Left renal pelvis (tissue), 4 donors: ENCODE measurements at places on chromosomes 2 and 18. TPM values are rescaled to one million over a fixed set of nuclear protein-coding genes. Genes with fewer than 3 reads are reported as not detected.

TDRD15 gene
- 0.04 TPM for polyA plus RNA-seq

DNA sequence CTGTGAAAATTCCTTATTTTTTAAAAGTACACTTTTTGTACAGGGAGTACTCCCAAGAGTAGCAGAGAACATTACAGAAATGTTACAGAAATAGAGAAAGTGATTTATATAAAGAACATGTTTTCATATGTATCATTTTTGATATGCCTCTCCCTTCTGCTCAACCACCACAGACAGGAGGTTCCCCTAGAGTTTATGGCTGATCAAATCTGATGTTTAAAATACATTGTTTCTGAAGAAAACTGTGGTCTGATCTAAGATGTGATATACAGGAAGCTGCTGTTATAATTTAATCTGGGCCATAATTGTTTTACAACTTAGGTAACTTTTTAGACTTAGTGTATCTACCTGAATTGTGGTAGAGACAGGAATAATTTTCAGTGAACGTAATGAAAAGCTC, 37.0 kb downstream of the STAT4 start:
- no peak for DNase-seq

DNA sequence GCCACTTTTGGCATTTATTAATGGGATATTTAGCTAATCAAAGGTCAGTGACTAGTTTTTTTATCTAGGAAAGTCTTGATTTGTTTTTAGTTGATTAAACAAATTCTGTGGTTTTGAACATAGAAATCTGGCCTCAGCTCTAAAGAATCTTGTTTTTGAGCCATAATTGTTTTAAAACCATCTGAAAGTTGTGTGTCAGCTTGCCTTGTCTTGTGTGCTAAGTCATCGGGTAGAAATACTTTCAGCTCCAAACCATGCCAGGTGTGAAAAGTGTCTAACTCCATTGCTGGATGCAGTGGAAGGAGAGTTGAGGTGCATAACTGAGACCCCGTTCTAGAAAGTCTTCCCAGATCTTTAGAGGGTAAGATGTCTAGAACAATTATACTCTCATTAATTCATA, 22.7 kb downstream of the FARP2 start:
- no peak for DNase-seq

KCNK3 gene
- 0.15 TPM for polyA plus RNA-seq

GRCh38 chr2:217220228-217221013, 360.6 kb upstream of the TNP1 start:
- DNase-seq = no peak

GRCh38 chr2:184210329-184210728, 388.0 kb upstream of the ZNF804A start:
- DNase-seq = no peak

SLC9A4 gene
- polyA plus RNA-seq = 10.2 TPM

- no peak for DNase-seq
These were observed 273.7 kb upstream of the LRATD1 start for GRCh38 chr2:14358774-14359173.

DNA sequence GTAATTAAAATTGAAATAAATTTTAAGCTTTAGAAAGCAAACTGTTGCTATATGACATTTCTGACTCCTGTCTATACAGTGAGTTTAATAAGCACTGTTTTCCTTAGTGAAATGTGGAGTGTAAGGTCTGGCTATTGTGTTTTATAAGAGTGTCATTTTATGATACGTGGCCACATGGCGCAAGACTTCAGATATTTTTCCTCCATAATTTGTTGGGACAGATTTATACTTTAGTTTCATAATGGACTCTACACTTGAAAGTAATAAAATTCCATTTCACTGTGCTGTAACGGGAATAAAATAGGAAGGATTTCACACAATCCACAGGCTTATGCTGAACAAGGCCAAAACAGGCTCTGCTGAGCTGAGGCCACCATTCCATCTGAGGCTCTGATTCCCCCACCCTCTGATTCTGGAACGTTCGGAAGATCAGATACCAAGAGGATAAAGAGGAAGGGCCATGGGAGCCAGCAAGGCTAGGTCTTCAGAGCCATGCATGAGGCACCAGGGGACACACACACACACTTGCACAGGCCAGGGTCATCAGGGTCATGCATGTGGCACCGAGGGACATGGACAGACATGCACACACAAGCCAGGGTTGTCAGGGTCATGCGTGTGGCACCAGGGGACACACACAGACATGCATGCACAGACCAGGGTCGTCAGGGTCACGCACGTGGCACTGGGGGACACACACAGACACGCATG, 35.6 kb downstream of the HDAC4 start:
- DNase-seq = no peak

DNA sequence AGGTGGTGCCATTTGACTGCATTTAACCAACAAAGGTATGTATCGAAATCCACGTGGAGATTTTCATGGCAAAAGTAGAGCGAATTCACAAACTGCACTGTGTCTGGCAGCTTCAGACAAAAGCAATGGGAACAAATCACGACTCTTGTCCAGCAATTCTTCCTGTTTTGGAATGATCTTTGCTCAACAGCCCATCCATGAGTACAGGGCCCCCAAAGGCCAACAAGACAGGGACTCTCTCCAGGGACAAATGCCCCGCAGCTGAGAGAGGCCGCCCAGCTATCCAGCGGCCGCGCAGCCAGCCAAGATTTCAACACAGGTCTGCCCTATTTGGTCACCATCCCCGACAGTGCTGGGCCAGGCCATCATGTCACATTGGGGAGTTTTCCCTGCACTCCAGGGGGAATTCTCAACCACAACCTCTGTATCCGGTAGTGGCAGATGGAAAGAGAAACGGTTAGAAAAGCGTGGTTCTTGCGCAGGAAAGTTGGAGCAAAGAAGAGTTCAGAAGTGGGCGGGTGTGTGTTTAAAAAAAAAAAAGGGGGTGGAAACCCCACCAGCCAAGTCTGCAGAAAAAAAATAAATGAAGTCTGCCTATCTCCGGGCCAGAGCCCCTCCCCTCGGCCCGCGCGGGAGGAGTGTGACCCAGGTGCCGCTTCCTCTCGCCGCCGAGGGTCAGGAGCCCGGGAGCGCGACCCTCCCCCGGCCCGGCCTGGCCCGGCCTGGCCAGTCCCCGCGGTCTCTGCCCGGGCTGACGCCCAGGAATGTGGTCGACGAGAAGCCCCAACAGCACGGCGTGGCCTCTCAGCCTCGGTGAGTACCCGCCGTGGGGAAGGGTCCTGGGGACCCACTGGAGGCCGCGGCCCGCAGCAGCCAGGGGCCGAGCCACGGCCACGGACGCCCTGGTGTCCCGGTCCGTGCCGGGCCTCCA, at the start of gene GYPC:
TSS of gene GYPC (plus strand) at position 659 of the 931 bp plus-strand sequence. CDS start at position 765, 106 bp downstream.
- DNase-seq = no peak

EPB41L5 gene
- polyA plus RNA-seq = 96.1 TPM

DNA sequence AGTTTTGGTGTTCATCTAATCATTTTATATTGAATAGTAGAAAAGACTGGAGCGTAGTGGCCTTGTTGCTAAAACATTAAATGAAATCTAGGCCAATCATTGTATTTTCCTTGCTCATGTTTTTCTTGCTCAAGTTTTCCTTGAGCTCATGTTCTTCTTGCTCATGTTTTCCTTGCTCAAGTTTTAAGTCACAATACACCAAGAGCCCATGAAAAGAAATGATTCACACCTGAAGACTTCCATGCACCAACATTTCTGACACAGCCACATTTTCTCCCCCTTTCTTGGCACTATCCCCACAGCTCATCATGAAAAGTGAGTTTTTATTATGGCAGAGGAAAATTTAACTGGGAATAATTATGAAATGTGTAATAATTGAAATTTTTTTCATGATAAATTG, 92.0 kb downstream of the LRP1B start:
- DNase-seq = no peak

DNA sequence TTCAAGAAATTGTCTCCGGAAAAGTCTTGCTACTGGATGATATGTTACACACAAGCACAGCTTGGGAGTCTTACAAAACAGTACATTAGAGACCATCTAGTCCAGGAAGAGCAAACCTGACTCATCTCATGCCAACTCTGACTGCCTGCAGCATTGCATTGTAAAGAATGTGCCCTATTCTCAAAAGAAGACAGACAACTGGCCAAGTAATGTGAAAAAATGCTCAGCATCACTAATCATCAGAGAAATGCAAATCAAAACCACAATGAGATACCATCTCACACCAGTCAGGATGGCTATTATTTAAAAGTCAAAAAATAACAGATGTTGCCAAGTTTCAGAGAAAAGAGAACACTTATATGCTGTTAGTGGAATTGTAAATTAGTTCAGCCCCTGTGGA, 42.7 kb upstream of the GORASP2 start:
- DNase-seq = no peak

CIDEA gene
- not detected for polyA plus RNA-seq

LBH gene
- polyA plus RNA-seq = 117 TPM

DNA sequence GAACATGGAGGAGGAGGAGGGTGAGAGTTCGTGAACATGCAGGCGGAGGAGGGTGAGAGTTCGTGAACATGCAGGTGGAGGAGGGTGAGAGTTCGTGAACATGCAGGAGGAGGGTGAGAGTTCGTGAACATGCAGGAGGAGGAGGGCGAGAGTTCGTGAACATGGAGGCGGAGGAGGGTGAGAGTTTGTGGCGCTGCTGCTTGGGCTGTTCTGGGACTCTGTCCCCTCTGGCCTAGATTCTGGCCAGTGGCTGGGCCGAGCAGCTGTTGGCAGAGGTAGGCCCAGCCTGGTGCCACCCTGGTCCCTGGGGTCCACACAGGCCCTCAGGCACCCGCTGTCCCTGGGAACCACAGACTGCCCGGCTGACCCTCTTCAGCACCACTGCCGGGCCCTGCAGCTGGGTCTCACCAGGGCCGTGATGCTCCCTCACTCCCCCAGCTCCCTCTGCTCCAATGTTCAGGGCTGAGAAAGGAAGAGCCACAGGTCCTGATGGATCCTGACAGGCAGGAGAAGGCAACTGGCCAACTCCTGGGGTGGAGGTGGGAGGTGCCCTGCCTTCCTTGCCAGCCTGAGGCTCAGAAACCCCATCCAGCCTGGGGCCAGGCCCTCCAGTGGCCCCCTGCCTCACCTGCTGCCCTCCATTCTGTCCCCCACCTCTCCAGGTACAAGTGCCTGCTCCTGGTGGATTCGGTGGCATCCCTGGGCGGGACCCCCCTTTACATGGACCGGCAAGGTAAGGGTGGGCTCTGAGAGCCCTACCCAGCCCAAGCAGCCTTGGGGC, 3.9 kb downstream of the AGXT start:
- DNase-seq = no peak

DNA sequence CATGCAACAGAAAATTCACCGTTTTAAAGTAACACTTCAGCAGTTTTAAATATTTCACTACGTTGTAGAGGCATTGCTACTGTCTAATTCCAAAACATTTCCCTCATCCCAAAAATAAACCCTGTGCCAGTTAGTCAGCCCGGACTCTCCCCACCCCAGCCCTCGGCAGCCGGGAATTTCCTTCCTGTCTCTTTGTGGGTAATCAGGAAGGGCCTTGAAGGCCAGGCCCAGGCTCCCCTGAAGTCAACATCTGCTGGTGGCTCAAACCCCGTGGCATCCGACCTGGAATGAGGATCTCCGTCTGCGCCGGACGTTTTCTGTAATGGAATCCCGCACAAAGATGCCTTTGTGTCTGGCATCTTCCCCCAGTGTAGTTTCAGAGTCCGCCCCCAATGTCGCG, 219.6 kb downstream of the SNTG2 start:
- DNase-seq = no peak

GKN1 gene
- not detected for polyA plus RNA-seq

DNA sequence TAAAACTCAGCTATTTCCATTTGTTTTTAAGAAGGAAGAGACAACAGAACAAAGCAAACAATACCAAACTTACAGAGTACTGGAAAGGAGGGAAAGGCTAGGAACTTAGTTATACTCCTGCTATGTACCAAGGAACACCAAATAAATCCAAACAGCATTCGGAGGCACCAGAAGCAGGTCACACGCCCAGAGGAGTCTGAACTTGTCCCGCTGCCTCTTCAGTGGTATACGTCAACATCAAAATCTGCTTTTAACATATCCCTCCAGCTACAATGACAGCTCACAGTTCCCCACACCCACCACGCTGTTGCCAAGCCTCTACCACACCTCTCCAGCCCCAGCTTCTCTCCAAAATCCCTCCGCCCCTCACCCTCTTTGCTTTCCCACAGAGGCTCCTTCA, 17.3 kb downstream of the C2orf76 start:
- no peak for DNase-seq

GRCh38 chr2:86314125-86314524, 23.3 kb downstream of the REEP1 start:
- no peak for DNase-seq

DNA sequence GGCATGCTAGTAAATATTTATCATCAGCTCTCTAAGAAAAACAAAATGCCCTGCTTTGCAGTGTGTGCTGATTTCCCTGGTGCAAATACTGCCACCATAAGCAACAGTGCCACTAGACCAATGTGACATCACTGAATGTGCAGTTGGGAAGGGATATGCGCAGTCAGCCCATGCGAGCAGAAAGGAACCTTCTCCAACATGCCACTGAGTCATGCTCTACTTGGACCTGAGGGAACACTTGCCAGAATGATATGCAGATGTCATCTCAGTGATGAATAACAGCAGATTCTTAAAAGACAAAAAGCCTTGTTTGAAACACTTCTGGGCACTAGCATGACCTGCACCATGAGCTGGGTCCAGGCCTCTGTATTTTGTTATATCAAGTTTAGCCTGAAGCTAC, 55.3 kb upstream of the REL start:
- DNase-seq = no peak

LBX2 gene
- polyA plus RNA-seq = 2.7 TPM

CCDC178 gene
- polyA plus RNA-seq = 1.7 TPM

- no peak for DNase-seq
These were observed 105.7 kb downstream of the TPO start for GRCh38 chr2:1518867-1519530.

CD8B2 gene
- polyA plus RNA-seq = 0.13 TPM

HIBCH gene
- 101 TPM for polyA plus RNA-seq

NXPH2 gene
- 5.5 TPM for polyA plus RNA-seq

- no peak for DNase-seq
These were observed 2.2 kb upstream of the SERTAD2 start for GRCh38 chr2:64655873-64656272.

PAX8 gene
- polyA plus RNA-seq = 4.3 TPM

GRCh38 chr18:48157956-48158355, 227.5 kb upstream of the SMAD2 start:
- no peak for DNase-seq

LAPTM4A gene
- polyA plus RNA-seq = 504 TPM

DNA sequence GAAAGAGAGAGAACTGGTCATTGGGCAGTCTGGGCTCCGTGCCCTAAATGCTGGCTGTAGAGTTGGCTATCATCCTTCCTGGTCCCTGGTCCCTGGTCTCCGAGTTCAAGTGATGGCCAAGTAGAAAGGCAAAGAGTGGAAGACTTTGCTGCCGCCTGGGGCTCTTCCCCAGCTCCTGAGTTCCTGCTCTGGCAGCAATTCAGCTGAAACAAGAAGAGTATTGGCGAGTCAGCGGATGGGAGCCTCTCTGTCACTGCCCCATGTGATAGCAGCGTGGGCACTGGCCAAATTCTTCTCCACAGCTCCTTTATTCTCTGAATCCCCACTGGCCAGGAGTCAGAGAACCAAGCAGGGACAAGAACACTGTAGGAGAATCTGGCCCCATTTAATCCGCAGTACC, 351.0 kb upstream of the POU3F3 start:
- DNase-seq = no peak

GDF7 gene
- 4.9 TPM for polyA plus RNA-seq

- DNase-seq = no peak
These were observed 259.2 kb downstream of the SLC4A3 start for GRCh38 chr2:219886615-219887014.

HOXD12 gene
- 0.38 TPM for polyA plus RNA-seq
